H9 (cell line): ENCODE measurements at places on chromosomes 3 and 15. TPM values are rescaled to one million over a fixed set of nuclear protein-coding genes. Genes with fewer than 3 reads are reported as not detected.

GRCh38 chr15:98774756-98775497 is 126.6 kb downstream of the IGF1R start:
- no peak overlapping the region for H3K27ac ChIP-seq
- H3K4me3 ChIP-seq = no peak overlapping the region
- DNase-seq = no peak
- H3K27me3 ChIP-seq = no peaks in the 10 kb centered on the region
- H3K36me3 ChIP-seq = no peaks in the 10 kb centered on the region

DNA sequence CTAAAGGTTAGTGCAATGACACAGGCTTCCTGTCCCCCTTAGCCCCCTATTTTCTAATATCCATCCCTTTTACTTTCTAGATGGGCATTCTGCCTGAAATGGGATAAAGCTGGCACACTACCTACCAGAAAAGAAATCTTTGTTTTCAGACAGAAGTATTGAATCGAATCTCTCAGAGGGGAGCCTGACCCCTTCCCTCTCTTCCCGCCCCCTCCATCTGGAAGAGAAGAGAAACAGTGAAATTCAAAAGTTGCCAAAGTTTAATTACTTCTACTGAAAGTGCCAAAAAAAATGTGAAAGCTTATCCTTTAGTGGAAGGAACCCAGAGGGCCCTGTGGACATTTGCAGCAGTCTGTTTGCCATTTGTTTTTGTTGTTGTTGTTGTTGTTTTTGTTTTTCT is 523.8 kb downstream of the AGBL1 start:
- H3K27ac ChIP-seq = no peak overlapping the region
- H3K4me1 ChIP-seq = no peaks in the 10 kb centered on the region
- no peak for DNase-seq

- no peak overlapping the region for H3K4me3 ChIP-seq
- no peaks in the 10 kb centered on the region for H3K36me3 ChIP-seq
- H3K27me3 ChIP-seq = no peaks in the 10 kb centered on the region
- no peak overlapping the region for H3K27ac ChIP-seq
- H3K4me1 ChIP-seq = no peaks in the 10 kb centered on the region
Measured at GRCh38 chr3:106092792-106093191, 224.0 kb upstream of the CBLB start.

The ANKRD63 gene
- 0.26 and 0.46 TPM in 2 replicates for total RNA-seq

DNA sequence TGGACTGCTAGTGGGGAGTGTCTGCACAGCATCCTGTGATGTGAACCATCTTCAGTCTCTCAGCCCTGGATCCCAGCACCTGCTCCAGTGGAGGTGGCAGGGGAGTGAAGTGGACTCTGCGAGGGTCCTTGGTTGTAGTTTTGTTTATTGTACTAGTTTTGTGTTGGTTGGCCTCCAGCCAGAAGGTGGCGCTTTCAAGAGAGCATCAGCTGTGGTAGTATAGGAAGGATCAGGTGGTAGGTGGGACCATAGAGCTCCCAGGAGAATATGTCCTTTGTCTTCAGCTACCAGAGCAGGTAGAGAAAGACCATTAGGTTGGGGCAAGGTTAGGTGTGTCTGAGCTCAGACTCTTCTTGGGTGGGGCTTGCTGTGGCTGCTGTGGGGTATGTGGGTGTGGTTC is 20.9 kb downstream of the NEK11 start:
- no peaks in the 10 kb centered on the region for H3K27me3 ChIP-seq
- peaks cover 20% of the 10 kb centered on the region; the same call in 1 of the 2 replicates for H3K36me3 ChIP-seq
- no peak overlapping the region for H3K4me3 ChIP-seq

The LXN gene
- 6.7 and 7.7 TPM in 2 replicates for total RNA-seq

GRCh38 chr3:4162096-4162495 is 141.1 kb upstream of the SETMAR start:
- no peak for DNase-seq
- no peaks in the 10 kb centered on the region for H3K36me3 ChIP-seq
- H3K27me3 ChIP-seq = no peaks in the 10 kb centered on the region
- H3K4me3 ChIP-seq = no peak overlapping the region
- no peak overlapping the region for H3K27ac ChIP-seq

GRCh38 chr3:195849322-195850074 is 37.8 kb upstream of the MUC4 start:
- no peaks in the 10 kb centered on the region for H3K27me3 ChIP-seq
- DNase-seq = no peak
- H3K4me1 ChIP-seq = no peaks in the 10 kb centered on the region
- H3K36me3 ChIP-seq = no peaks in the 10 kb centered on the region
- H3K4me3 ChIP-seq = no peak overlapping the region
- no peak overlapping the region for H3K27ac ChIP-seq

- H3K27me3 ChIP-seq = no peaks in the 10 kb centered on the region
- no peaks in the 10 kb centered on the region for H3K36me3 ChIP-seq
Measured at GRCh38 chr15:92232876-92233275, 160.8 kb upstream of the ST8SIA2 start.

- no peaks in the 10 kb centered on the region; the same call in 1 of the 2 replicates for H3K4me1 ChIP-seq
- no peak overlapping the region for H3K4me3 ChIP-seq
- no peak for DNase-seq
Measured at GRCh38 chr3:45269952-45270351, 43.9 kb upstream of the TMEM158 start.

The P3H2 gene
- 41.1 and 41.5 TPM in 2 replicates for total RNA-seq

The FBXO40 gene
- total RNA-seq = 0.04 and 0.15 TPM in 2 replicates

The DPPA4 gene
- total RNA-seq = 796 and 821 TPM in 2 replicates

- no peaks in the 10 kb centered on the region for H3K27me3 ChIP-seq
- H3K4me3 ChIP-seq = no peak overlapping the region
- peaks cover 28% of the 10 kb centered on the region; the same call in 1 of the 2 replicates for H3K4me1 ChIP-seq
- no peak overlapping the region for H3K27ac ChIP-seq
- DNase-seq = no peak
- H3K36me3 ChIP-seq = peaks cover 6% of the 10 kb centered on the region; the same call in 1 of the 2 replicates
Measured at GRCh38 chr3:187361835-187362234, 6.3 kb upstream of the RTP4 start.

- no peaks in the 10 kb centered on the region for H3K36me3 ChIP-seq
- H3K27me3 ChIP-seq = no peaks in the 10 kb centered on the region
- no peak for DNase-seq
Measured at GRCh38 chr3:148535001-148535400, 162.7 kb upstream of the AGTR1 start.

The ZNF385D gene
- 1.2 and 1.5 TPM in 2 replicates for total RNA-seq

- no peaks in the 10 kb centered on the region for H3K4me1 ChIP-seq
- H3K36me3 ChIP-seq = no peaks in the 10 kb centered on the region
- DNase-seq = peak; percentile 14
- H3K4me3 ChIP-seq = no peak overlapping the region
- no peak overlapping the region for H3K27ac ChIP-seq
Measured at GRCh38 chr15:31456354-31457060, 129.9 kb downstream of the KLF13 start.

DNA sequence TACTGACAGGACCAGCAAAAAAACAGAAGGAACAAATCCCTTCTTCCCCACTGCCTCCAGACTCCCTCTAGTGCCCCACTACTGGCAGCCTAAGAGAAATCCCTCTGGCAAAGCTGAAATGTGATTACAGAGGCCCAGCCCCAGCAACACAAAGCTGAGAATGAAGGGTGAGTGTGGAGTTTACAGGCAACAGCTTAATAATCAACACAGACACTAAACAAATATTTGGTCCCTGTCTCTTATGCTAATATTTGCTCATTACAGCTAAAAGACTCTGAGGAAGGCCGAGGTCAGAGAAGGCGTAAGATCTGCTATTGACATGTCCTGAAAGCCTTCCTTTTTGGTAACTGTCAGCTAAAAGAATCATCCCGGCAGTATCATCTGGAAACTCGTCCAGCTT is 308.5 kb upstream of the RASGRP1 start:
- H3K4me1 ChIP-seq = no peaks in the 10 kb centered on the region
- peaks cover 1% of the 10 kb centered on the region for H3K36me3 ChIP-seq
- no peaks in the 10 kb centered on the region for H3K27me3 ChIP-seq
- no peak for DNase-seq

- peaks cover 4% of the 10 kb centered on the region for H3K36me3 ChIP-seq
- no peak overlapping the region for H3K4me3 ChIP-seq
- no peak for DNase-seq
- H3K27me3 ChIP-seq = no peaks in the 10 kb centered on the region
- H3K27ac ChIP-seq = no peak overlapping the region
Measured at GRCh38 chr3:125641891-125642290, 46.6 kb upstream of the OSBPL11 start.

The TMEM212 gene
- not detected in 2 replicates for total RNA-seq

The ZNF620 gene
- total RNA-seq = 27.1 and 27.5 TPM in 2 replicates

The PSTPIP1 gene
- total RNA-seq = 1.1 and 1.8 TPM in 2 replicates

DNA sequence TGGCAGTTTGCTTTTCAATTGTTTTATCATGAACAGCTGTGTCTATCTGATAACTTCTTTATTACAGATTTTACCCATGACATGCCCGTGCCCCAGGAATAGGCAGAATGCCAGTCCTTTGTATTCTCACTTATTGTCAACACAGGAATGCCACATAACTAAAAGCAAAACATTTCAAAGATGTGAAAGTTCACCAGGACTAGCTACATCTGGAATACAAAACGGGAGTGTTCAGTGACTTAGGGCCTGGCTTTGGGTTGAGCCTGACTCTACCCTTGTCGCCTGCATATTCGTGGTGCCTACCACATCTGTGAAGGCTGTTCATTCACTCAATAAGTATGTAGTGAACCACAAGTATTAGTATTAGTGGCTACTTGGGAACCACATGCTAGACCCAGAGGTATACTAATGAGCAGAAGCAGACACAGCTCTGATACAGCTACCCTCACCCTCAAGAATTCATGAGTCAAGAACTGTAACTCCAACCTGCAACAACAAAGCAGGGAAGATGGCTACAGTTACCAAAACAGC is 2.9 kb downstream of the TNFSF10 start:
- H3K27me3 ChIP-seq = no peaks in the 10 kb centered on the region
- no peak for DNase-seq
- peaks cover 6% of the 10 kb centered on the region; the same call in 1 of the 2 replicates for H3K4me1 ChIP-seq
- H3K27ac ChIP-seq = no peak overlapping the region
- H3K4me3 ChIP-seq = no peak overlapping the region

DNA sequence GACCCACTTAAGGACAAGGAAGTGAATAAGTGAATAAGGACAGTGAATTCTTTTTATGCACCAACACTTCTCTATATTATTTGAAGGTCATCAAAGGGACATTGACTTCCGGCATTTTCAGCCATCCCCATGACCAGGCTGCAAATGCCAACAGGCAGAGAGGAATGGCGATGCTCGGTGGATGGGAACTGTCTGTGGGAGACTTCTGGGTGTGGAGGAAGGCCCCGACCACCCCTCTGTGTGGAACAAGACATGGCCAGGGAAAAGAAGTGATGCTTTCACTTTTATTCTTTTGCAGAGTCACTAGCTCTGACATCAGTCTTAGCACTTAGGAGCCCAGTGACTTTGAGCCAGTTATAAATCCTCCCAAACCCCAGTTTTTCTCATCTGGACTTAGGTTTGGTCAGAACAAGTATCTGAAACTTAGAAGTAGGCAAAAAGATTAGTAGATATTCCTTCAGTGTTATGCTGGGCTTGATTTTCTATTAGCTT is 84.5 kb downstream of the KBTBD8 start:
- H3K36me3 ChIP-seq = no peaks in the 10 kb centered on the region; the same call in 1 of the 2 replicates
- no peaks in the 10 kb centered on the region for H3K4me1 ChIP-seq
- no peak overlapping the region for H3K27ac ChIP-seq
- H3K4me3 ChIP-seq = no peak overlapping the region

The TRPC1 gene
- total RNA-seq = 16.5 and 18.6 TPM in 2 replicates

The TRAIP gene
- 30.9 and 36.7 TPM in 2 replicates for total RNA-seq

GRCh38 chr3:56914646-56915045 is 112.9 kb upstream of the ARHGEF3 start:
- H3K27ac ChIP-seq = no peak overlapping the region
- H3K4me1 ChIP-seq = peaks cover 3% of the 10 kb centered on the region; the same call in 1 of the 2 replicates
- no peaks in the 10 kb centered on the region for H3K27me3 ChIP-seq
- H3K36me3 ChIP-seq = no peaks in the 10 kb centered on the region

DNA sequence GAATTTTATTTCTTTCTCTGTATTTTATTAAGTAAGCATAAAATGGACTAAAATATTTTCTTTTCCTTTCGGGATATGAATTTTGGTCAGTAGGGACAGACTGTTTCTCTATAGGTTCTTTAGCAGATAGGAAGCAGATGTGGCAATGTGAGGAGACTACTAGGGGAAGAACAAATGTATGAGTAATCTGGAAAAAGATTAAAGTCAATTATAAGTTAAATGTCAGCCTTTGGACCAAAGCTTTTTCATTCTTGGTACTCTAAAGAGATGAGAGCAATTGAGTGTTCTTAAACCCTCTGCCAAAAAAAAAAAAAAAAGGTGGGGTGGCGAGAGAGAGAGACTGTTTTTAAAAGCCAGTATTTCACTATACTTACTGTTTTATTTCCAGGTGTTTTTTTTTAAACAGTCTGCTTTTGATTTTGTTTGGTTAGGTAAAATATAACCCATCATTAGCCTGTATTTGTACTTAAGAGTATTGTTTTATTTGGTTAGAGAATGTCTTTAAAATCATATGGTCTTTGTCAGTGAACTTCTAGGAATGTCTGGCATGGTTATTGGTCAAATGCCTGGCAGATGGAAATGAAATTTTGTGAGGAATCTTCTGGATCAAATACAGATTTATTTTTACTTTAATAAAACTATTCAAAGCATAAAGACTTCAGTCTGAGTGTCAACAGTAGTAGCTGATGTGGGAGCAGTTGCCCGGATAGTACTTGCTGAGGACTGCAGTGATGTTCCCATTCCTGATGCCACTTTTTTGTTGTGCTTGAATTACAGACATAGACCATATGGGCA is 63.8 kb downstream of the LRRC49 start:
- no peak for DNase-seq
- no peaks in the 10 kb centered on the region for H3K4me1 ChIP-seq
- no peak overlapping the region for H3K4me3 ChIP-seq
- no peaks in the 10 kb centered on the region for H3K27me3 ChIP-seq
- H3K36me3 ChIP-seq = no peaks in the 10 kb centered on the region
- H3K27ac ChIP-seq = no peak overlapping the region

GRCh38 chr3:141302364-141303141 is 65.8 kb upstream of the ZBTB38 start:
- peaks cover 6% of the 10 kb centered on the region for H3K36me3 ChIP-seq
- no peak overlapping the region for H3K4me3 ChIP-seq
- no peak for DNase-seq
- H3K27ac ChIP-seq = no peak overlapping the region
- H3K4me1 ChIP-seq = no peaks in the 10 kb centered on the region
- no peaks in the 10 kb centered on the region for H3K27me3 ChIP-seq

DNA sequence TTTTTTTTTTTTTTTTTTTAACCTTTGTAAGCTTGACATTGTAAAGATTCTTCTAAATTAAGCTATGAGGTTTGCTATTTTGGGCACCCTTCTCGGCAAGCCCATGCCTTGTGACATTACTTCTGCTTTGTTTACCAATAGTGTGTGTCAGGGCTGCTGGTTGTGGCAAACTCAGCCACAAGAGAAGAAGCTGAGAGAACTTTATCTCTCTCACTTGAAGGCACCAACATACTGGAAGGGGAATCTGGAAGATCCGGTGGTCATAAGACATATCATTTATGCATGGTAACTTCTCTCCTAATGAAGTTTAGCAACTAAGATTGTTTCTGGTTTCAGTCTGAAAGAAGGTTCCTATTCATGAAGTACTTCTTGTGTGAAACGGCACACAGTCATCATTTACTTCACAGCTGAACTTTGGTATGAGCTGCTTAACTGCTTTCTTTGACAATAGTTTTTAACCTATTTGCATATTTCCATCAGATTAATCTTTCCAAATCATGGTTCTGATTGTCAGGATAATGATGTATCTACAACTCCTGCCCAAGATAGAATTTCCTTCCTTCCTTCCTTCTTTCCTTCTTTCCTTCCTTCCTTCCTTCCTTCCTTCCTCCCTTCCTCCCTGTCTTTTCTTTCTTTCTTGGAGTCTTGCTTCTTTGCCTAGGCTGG is 189.3 kb downstream of the NFKBIZ start:
- H3K4me3 ChIP-seq = no peak overlapping the region
- H3K27ac ChIP-seq = no peak overlapping the region
- H3K4me1 ChIP-seq = no peaks in the 10 kb centered on the region
- peaks cover 12% of the 10 kb centered on the region for H3K36me3 ChIP-seq
- no peak for DNase-seq
- no peaks in the 10 kb centered on the region for H3K27me3 ChIP-seq

The CASR gene
- total RNA-seq = 0.02 TPM in 1 of 2 replicates, not detected in the other

GRCh38 chr3:15889936-15890335 is 92.2 kb upstream of the ANKRD28 start:
- no peak overlapping the region for H3K27ac ChIP-seq
- H3K4me1 ChIP-seq = peaks cover 4% of the 10 kb centered on the region; the same call in 1 of the 2 replicates
- H3K27me3 ChIP-seq = no peaks in the 10 kb centered on the region
